ENCODE measurements at places on chromosomes 1 and 21. TPM values are rescaled to one million over a fixed set of nuclear protein-coding genes. Genes with fewer than 3 reads are reported as not detected.

DNA sequence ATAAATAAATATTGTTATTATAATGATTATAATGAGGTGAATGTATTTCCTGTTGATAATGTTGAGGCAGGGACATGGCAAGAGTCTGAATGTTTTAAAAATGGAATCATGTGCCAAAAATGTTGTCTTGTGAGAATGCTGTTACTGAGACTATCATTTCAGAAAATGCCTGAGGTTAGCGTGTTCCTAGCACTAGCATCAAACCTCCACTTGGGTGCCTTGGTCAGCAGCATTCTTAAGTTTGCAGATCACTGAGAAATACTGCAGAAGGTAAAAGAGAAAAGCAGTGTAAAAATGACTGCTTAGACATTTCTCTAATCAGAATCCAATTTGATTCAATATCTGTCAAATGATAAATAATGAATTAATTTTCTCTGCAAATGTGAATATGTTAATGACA, 50.8 kb downstream of the OLFM3 start:
- no peak for DNase-seq

GRCh38 chr1:94980582-94981574, 54.0 kb upstream of the CNN3 start:
- DNase-seq, result no peak

DNA sequence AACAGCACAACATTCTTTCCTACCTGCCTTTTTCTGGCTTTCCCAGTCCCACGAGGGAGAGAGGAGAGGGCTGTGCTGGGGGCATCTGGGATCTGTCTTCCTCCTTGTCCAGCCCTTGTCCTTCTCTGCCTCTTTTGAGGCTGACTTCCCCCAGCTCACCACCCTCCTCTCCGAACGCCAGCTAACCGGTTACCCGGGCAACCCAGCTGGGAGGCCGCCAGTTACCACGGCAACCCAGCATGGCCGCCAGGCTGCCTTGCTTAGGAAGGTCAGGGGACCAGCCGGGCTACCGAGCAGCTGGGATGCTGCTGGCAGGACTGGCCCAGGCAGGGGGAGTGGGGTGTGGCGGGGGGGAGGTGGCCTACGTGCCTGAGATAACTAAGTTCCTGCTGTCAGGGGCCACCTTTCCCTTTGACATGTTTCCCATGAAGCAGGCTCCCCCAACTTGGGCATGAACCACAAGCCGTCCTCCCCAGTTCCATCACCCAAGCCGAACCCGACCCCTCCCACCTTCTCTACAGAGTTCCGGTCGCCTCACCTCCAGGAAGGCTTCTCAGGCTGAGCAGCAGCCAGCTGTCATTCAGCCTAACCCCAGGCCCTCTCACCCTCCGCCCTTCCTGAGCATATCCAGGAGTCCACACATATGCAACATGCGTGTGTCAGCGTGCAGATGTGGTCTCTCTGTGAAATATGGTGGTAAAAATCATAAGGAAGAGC, 8.7 kb downstream of the PLEKHA6 start:
- DNase-seq, result peak; percentile 96

ORC1 gene
- polyA plus RNA-seq, result 8.3 TPM

DNA sequence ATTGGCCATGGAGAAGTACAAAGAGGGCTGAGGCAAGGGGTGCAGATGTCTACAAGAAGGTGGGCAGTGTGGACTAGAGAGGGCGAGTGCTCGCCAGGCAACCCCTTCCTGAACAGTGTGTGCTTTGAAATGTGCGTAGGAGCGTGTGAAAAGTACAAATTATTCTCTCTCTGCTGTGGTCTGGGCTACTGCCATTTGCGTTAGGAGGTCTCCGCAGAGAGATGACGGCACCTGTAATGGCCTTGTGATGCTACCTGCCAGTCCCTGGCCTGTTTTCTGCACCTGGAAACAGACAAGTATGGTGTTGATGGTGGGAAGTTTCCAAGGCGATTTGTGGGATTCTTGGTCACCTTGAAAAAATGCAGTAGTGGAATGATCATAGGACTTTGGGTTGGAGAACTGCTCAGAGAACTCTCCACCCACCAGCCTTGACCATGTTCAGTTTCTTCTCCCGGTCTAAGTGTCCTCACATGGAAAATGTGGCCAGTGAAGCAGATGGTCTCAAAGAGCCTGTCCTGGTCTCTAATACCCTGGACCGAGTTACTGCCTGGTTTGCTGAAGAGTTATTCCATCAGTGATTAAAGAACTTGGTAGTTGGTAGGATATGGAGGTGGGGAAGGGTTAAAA, 74.5 kb downstream of the MRPS6 start:
- DNase-seq, result no peak

- no peak for DNase-seq
Observed at GRCh38 chr1:74246315-74246714, 11.1 kb downstream of the TNNI3K start.

GRCh38 chr1:25145775-25146393, 86.4 kb downstream of the SYF2 start:
- no peak for DNase-seq

DNA sequence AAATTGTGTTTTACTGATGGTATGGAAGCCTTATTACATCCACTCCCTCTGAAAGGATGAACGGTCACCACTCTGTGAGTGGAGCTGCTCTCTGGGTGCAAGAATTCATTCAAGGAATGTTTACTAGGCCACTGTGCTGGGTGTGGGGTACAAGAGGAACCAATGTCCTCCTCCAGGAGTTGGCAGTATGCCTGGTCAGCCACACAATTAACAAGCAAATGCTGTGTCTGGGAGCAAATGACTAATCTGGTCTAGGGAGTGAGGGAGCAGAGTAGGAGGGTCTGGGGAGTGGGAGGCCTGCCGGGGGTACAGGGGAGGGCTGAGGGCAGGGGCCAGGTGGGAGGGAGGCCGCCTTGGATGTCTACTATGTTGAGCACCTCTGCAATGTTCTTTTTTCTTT, 27.2 kb upstream of the TDRD10 start:
- DNase-seq, result peak; percentile 62

CFAP45 gene
- 0.98 TPM for polyA plus RNA-seq

DNA sequence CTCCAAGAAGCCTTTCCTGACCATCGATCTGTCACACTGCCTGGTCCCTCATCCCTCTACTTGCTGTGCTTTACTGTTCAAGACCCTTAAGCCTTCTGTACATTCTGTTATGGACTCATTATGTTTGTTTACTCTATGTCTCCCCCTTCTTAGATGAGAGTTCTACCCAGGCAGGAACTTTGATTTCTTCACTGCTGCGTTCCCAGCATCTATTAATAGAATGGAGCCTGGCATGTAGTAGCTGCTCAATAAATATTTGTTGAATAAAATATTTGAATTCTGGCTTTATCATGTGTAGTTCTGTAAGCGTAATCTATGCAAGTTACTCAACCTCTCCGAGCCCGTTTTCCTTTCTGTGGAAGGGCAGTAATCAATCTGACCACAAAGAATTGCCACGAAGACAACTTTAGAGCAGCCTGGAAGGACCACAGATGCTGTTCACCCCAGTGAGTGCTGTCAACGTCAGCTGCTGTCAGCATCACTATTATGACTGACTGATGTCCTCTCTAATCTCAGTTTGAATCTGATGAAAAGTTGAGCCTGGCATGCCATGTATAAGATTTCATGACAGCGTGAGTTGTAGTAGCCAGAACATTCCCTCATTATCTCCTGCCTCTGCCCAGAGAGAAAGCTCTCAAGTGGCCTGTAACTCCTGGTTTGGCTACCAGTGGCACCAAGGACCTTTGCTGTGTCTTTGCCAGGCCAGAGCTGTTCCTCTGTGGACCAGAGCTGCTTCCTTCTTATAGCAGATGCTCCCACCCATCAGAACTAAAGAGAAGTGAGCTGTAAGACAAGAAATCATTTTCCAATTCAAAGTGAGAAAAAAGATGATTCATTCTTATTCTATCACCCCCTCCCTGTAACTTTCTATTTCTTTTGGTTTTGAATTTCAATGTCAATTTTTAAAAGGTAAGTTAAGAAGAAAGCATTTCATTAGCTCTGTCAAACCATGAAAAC, 94.5 kb downstream of the PRDM2 start:
- no peak for DNase-seq

- DNase-seq, result no peak
Observed at GRCh38 chr1:59697150-59697800, 117.5 kb upstream of the HOOK1 start.

A3GALT2 gene
- not detected for polyA plus RNA-seq

DNA sequence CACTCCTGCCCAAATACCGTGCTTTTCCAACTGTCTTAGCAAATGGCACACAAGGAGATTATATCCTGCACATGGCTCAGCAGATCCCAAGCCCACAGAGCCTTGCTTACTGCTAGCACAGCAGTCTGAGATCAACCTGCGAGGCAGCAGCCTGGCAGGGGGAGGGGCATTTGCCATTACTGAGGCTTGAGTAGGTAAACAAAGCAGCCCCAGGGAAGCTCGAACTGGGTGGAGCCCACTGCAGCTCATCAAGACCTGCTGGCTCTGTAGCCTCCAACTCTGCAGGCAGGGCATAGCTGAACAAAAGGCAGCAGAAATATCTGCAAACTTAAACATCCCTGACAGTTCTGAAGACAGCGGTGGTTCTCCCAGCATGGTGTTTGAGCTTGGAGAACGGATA, 70.1 kb upstream of the PTBP2 start:
- DNase-seq, result no peak

DNA sequence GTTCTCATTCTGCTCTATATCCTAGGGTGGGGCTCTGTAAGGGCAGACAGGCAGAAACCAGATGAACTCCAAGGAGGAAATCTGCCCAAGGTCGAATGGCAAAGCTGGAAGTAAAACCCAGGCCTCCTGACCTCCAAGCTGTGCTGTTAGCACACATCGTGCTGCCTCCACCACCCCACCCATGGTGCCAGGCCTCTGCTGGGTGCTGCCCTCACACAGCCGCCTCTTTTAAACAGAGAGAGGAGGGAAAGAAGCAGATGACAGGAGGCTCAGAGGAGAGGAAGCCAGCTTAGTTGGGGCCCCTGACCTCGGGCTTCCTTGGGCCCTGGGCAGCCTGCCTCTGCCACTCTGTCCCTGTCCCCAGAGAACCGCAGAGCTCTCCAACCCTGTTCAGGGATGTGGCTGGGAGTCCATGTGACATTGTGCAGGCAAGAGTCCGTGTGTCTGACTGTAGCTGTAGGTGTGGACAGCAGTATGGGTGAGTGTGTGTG, 1.1 kb downstream of the SYNC start:
- no peak for DNase-seq

DNA sequence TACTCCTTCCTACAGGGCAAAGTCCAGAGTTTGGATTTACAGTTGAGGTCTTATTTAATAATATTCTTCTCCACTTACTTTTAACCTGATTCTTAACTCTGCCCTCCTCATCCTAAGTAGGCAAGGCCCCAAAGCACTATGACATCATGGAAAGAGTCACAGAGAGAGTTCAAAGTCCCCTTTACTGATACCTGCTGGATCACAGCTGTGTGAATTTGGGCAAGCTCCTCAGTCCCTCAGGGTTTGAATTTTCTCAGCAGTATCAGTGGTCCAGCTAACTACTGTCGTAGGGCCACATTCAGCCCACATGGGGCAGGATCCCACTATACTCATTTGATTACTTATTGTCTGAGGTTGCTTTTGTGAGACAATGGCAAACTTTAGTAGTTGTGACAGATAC, 16.0 kb downstream of the TYW3 start:
- DNase-seq, result no peak

DNA sequence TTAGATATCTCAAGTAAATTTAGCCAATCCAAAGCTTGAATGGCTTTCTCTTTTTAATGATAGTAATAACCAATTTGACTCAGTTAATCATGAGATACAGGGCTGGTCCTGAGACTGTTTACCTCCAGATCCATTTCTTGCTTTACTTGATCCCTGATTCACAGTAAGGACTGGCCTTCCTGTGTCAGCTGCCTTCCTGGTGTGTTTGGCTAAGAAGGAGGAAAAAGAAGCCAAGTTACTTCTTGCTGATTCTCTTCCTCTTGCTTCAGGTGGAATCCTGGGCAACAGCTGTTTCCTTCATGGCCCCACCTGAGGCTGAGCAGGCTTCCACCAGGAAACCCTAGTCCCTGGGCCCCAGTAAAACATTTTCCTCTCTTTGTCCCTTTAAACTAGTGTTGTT, 14.6 kb upstream of the RC3H1 start:
- no peak for DNase-seq

GRCh38 chr1:162232034-162232711, 144.5 kb downstream of the SPATA46 start:
- DNase-seq, result peak; percentile 49

DNA sequence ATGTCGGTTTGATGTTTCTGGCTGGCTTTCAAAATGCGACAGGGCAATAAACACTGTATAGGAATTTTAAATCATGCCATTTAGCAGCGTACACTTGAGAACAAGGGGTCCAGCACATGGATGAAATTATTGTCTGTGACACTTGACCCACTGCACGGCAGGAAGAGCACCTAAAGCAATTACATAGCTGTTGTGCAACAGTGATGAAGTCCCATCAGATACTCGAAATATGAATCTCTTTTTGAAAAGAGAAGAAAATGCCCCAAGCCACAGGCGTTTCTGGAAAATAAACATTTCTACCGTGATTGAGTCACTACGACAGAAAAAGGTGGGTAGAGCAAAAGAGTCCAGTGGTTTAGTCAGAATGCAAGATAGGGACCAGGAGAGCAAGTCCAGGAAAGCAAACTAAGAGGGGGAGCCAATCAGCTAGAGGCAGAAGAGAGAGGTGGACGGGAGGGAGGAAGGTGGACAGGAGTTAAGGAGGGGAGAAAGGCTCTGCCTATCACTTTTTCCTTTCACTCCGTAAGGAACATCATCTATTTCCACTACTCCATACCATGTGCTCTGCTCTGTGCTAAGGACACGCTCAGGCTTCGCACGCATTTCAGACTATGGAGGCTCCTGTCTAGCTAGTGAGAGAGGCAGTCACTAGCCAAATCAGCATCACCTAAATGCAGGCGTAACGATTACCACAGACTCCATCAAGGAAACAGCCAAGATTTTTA, 6.4 kb downstream of the DSCAM start:
- peak; percentile 36 for DNase-seq

DNA sequence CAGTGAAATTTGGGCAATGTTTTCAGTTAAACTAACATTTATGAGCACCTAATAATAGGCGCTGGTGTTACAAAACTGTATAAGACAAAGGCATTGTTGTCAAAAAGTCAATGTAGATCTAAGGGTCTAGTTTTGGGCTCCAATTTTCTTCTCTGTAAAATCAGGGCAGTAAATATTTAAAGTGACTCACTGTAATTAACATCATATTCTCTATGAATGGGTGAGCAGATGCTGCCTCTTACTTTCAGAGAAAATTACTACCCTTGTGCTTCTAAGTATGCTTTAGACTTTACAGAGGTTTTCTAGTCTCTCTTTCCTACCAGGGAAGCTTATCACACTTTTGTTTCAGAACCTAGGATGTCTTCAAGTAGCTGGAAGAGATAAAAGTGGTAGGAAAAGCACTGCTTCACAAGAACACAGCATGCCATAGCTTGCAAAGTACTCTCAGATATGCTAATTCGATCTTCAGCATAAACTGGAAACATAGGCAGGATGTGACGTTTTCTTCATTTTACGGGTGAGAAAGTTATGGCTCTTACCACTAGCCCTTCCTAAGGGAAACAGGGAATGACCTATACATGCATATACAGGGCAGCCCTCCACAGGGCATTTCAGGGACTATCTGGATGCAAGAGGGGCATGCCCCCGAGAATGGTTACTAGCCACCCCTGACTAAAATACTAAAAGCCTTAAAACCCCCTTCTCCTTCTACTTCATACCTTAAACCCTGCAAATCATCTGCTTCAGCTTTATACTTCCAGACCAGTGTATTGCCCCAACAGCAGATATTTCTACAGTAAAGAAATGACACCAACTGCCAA, 2.6 kb downstream of the C1orf116 start:
- DNase-seq, result no peak

- no peak for DNase-seq
Observed at GRCh38 chr1:3058263-3059030, 10.6 kb upstream of the PRDM16 start.

- DNase-seq, result no peak
Observed at GRCh38 chr1:203655671-203656070, 29.0 kb downstream of the ATP2B4 start.

- DNase-seq, result no peak
Observed at GRCh38 chr1:198241553-198241952, 84.8 kb downstream of the NEK7 start.

MIXL1 gene
- not detected for polyA plus RNA-seq

Measured in brain (organoid and tissue), 16 donors.